ENCODE measurements at places on chromosomes 2 and 18.
A peak's percentile ranks its signal among the peaks of the same experiment; 100 is the strongest.

DNA sequence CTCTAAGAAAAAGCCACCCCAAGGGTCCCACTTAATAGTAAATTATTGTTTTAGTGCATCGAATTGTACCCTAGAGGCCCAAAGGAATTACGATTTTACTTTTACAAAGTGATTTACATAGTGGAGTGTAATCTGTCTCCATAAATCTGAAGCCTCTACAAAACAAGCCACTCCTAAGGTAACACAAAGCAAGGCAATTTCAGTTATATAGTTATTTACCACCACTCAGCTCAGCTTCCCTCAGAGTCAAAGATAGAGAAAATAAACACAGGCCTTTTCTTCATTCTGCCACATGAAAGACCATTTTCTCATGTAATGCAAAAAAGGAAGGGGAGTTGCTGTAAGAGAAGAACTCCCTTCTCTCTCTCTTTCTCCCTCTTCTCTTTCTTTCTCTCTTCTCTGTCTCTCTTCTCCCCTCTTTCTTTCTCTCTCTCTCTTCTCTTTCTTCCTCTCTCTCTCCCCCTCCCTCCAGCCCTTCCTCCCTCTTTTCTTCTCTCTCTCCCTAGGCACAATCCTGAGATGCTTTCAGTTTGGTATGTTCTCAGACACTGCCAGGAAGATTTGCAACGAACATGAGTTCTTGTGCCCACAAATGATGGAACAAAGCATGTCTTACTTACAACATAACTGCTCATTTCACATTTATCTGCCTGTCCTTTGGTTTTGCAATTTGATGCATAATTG lies 264.5 kb downstream of the BCL2 start:
- no peak for DNase-seq

GRCh38 chr2:10750610-10751009 lies 29.2 kb downstream of the ATP6V1C2 start:
- DNase-seq, result no peak

DNA sequence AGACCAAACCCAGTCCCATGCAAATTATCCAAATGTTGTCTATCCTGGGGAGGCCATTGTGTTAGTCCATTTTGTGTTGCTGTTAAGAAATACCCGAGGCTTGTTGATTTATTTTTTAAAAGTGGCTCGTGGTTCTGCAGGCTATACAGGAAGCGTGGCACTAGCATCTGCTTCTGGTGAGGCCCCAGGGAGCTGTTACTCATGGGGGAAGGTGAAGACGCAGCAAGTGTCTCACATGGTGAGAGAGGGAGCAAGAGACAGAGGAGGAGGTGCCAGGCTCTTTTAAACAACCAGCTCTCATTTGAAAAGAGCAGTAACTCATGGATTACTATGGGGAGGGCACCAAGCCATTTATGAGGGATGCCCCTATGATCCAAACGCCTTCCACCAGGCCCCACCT lies 80.3 kb upstream of the ARL4C start:
- no peak for DNase-seq

GRCh38 chr2:46512185-46512584 lies 32.8 kb downstream of the TMEM247 start:
- no peak for DNase-seq

DNA sequence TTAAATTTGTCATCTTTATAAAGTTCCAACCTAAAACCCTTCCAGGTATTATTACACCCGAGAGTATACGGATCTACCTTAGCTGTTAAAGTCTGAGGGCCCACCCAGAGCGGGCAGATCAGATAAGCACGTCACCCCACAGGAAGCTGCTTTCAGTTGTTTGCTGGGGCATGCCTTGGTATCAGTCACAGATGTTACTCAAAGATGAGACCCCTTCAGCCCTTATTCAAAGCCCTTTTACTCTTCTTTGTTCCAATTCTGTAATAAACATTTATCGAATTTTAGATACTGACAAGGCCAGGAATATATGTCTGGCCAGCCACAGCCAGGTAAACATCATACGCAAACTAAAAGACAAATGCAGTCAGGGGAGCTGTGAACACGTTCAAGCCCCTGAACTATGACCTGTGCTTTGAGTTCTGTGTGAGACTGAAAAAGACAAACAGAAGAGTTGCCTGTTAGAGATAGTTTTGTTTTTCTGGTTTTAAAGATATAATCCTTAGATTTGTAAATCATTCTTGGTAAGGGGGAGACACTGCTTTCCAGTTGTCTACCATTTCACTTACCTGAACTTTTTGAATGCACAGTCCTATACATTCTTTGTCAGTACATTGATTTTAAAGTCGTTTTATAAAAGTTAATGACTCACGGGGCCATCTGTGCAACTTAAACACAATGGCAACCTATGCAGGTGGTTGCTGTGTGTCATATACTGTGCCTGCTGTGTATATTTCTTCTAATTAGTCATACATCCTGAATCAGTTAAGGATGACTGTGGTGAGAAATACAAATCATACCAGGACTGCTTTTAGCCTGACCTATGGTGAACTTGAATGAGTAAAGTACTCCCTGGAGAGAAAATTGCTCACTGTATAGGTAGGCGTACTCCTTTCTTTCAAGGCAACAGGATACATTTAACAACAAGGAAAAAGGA lies 100.5 kb upstream of the ITPRID2 start:
- no peak for DNase-seq

- no peak for DNase-seq
These were observed 356.3 kb upstream of the PKDCC start for GRCh38 chr2:41691561-41691960.

GRCh38 chr18:56421647-56422046 lies 216.7 kb downstream of the TXNL1 start:
- no peak for DNase-seq

GRCh38 chr2:177053038-177053437 lies 159.6 kb upstream of the HNRNPA3 start:
- DNase-seq, result no peak

DNA sequence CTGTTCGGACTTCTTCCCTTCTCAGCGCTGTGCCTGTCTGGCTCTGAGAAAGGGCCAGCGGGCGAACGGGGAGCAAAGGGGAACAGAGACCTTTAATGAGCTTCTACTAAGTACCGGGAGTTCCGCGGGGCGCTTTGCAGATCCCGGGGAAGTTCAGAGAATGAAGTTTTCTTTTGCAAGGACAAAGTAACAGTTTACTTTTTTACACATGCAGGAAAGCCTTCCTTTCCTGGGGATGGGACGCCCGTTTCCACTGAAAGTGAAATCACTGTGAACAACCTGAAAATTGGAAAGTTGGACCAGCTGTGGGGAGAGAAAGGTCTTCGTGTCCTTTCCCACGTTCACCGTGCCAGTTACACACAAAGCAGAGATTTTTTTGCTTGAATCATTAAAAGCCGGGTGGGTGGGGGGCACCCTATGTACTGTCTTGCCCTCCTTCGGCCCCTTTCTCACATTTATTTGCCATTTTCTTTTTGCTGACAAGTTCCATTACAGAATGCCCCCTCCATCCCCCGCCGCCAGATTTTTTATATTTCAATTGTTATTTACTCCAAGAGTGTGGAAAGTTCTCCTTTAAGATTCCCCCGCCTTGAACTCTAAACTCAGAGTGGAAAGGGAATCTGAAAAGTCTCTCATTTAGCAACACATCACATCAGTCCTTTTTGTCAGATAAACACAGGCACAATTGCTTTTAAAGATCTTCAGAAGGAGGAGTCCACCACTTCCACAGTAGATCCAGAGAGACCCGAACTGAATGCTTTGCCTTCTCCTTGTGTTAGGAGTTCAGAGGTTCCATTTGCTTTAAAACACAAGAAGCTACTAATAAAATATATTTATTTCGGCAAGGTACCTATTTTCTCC lies 1.1 kb upstream of the FN1 start:
- DNase-seq, result no peak

GRCh38 chr2:230795856-230796255 lies 68.9 kb upstream of the ITM2C start:
- no peak for DNase-seq

DNA sequence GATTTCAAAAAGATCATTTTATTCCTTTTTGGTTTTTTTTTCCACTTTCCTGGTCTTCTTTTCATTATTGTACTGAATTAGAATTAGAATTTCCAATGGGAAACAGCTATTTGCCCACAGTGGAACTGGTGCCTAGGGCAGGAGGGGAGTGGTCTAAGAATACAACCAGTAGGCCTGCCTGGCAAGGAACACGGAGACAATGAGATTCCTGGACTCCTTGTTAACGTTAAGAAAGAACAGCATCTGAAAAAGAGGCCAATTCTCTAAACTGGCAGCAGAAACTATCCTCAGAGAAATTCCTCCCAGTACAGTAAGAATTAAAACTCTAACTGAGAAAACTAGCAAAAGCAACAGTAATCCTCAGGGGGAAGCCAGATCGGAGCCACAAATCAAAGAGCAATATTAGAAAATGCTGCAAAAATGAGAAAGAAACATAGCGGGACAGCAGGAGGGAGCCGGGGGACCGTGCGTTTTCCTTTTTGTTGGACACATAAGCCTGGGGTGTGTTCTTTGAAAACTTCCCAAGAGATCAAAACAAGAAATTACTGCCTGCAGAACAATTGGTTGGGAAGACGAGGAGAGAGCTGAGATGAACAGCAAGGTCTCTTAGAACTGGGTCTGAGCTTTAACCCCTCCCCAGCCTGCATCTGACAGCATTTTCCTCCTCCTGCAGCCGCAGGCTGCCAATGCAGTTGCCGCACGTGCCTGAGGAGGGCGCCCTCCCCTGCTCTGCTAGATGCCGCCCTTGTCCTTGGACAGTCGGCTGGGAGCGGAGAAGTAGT lies 776.0 kb downstream of the TSN start:
- DNase-seq, result no peak

GRCh38 chr2:238712011-238712410 lies 135.9 kb upstream of the TWIST2 start:
- no peak for DNase-seq

DNA sequence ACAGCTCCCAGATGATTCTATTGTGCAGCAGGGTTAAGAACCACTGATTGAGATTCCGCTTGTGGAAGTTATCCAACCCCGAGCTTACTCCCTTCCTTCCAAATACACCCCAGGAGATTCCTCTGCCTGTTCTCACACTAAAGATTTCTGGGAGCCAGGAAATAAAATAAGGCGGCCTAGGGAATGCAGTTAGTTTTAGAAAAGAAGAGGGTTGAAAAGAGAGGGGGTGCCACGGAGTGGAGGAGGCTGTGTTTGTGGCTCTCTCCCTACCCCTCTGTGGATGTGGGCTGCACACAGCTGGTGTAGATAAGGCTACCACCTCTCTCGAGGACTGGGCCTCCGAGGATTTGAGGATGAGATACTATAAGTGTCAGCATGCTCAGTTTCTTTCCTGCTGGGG lies 25.1 kb upstream of the SP3 start:
- no peak for DNase-seq

DNA sequence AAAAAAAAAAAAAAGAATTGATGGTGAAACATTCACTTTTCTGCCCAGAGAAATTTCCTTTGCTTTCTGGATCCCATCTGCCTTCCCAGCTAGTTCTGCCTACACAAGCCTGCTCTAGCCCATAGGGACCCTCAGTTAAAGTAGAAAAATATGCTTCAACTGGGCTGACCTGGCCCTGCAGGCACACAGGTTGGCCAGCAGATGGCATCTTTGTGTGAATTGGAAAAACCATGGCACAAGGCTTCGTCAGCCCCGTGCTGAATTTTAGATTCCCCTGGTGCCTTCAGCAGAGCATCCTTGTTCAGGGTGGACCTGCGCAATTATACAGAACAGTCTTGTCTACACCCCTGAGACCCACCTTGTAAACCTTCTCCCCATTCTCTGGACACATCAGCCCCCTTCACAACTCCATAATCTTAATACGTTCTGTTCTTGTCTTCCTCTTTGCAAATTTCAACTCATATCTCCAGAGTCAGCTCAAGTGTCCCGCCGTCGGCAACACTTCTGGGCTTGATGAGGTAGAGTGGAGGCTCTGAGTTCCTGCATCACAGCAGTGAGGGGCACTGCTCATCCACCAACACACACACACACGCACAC lies 114.5 kb downstream of the INSIG2 start:
- DNase-seq, result peak; percentile 46

- no peak for DNase-seq
These were observed 1.3 kb upstream of the CEP68 start for GRCh38 chr2:65054749-65055421.

GRCh38 chr2:148391324-148391723 lies 253.2 kb upstream of the EPC2 start:
- DNase-seq, result no peak

DNA sequence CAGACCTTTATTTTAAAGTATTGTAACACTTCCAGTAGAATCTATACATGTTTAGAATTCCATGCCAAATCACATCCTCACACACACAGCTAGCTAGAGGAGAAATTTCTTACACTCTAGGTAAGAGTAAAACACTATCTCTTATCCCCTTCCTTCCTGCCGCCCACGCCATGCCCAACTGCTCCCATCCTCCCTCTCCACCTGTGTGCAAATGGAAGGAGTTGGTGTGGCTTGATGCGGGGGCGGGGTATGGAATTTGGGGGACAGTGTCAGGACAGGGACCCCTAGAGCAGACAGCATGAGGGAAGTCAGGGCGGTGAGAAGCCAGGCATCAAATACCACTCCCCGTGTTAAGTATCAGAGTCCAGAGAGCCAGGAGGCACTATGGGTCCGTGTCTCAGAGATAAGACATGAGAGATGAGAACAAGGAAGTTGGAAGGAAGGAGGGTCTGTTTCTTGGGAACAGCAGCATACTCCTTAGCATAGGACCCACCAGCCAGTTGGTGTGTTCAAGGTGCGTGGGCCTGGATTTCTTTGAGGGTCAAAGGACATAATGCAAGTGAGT lies 48.6 kb upstream of the NOSTRIN start:
- DNase-seq, result no peak

GRCh38 chr2:138336146-138336545 lies 165.4 kb upstream of the SPOPL start:
- DNase-seq, result no peak

GRCh38 chr2:26864646-26865045 lies 16.7 kb downstream of the DPYSL5 start:
- no peak for DNase-seq

GRCh38 chr2:48717846-48718245 lies 37.7 kb downstream of the LHCGR start:
- DNase-seq, result no peak

DNA sequence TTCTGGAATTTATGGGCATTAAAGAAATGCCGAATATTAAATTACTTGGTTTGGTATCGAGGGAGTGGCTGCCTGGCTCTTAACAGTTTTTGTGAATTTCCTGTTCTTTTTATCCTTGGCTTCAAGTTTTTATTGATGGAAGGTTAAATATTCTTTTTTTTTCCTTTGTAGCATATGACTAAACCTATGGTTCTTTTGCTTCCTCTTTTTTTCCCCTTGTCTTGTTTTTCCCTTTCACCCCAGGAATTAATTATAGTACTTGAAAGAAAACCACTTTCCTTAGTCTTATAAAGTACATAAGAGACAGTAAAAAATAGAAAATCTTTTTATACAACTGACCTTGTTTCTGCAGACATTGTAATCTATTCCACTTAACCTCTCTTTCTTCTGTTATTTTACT lies 42.4 kb downstream of the MGAT5 start:
- no peak for DNase-seq

- DNase-seq, result no peak
These were observed 105.5 kb downstream of the IRS1 start for GRCh38 chr2:226694149-226694548.

DNA sequence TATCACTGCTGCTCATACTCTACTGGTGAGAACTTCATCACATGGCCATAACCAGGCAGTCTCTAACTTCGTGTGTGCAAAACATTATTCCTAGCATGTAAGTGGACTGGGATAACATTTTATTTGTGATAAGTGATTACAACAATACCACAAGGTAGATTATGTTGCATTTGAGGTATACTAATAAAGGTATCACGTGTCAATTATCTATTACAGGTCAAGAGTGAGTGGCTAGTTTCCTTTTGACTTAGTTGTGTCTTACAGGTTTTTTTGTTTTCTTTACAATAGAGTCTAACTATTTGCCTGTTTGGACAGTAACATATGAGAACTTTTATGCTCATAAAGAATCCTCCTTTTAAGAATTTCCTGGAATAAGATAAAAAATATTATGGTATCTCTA lies 67.2 kb upstream of the DSC1 start:
- no peak for DNase-seq
